ENCODE measurements at places on chromosomes 16 and 17.

- DNase-seq, result no peak
Measured at GRCh38 chr16:8080817-8081216, 509.5 kb downstream of the TMEM114 start.

DNA sequence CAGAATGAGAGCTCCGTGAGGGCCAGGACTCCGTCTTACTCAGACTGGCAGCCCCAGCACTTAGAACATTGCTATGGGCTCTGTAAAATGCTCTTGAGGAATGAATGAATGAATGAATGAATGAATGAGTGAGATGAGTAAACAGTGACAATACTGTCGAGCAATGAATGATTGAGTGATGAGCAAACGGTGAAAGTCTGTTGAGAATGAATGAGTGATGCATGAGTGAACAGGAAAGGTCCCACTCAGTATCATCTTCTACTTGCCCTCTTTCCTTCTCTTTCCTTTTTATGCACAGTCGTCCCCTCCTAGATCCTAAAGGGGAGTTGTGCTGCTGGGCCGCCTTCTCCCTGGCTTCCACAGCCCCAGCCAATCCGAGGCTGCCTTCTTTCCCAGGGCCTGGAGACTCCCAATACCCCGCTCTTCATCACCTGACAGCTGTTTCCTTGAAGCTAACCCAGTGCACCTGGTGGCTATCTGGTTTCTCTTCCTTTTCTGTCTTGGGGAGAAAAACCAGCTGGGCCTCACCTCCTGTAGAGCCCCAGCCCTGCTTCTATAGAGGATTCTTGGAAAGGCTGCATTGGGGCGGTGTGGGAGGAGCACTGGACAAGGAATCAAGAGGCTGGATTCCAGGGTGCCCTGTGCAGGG is 32.7 kb upstream of the CACNG1 start:
- no peak for DNase-seq

DNA sequence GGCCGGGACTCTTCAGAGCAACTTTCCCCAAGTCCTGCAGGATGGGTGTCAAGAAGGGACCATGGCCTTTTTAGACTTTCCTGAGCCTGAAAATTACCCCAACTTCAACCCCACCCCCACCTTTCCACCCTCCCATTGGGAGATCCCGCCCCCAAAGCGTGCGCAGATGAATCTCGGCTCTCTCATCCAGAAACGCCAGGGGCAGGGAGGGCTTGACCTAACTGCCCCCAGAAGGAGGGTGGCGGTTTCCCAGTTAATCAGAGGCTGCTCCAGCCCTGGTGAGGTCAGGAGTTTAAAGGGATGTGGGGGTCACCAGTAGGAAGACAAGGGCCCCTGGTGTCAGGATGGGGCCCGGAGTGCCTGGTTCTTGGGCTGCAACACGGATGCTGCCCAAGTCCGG is 480 bp downstream of the KIF19 start:
- no peak for DNase-seq

- DNase-seq, result no peak
Measured at GRCh38 chr16:88301886-88302285, 80.9 kb upstream of the ZNF469 start.

DNA sequence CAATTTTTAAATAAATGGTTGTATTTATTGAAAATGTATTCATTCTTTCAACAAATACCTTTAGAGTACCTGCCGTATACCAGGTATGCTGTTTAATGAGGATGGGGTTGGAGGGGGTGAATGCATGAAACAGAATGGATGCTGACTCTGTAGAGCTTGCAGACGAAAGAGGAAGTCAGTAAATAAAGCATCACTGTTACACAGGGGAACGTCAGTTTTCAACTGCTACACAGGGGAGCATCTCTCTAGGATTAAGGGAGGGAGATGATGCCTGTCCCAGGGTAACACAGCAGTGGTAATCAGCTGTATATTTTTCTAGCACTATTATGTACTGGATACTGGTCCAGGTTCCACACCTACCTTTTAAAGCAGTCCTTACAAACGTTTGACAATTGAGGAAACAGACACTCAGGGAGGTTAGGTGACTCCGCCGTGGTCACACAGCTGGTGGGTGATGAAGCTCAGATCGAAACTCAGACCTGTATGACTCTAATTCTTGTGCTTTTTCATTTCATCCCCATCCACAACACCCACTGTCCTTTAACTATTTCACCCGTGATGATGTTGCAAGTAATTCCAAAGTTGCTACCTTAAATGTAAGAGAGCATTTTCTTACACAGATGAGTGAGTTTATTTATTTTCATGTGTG is 452.1 kb upstream of the HSBP1 start:
- DNase-seq, result no peak

DNA sequence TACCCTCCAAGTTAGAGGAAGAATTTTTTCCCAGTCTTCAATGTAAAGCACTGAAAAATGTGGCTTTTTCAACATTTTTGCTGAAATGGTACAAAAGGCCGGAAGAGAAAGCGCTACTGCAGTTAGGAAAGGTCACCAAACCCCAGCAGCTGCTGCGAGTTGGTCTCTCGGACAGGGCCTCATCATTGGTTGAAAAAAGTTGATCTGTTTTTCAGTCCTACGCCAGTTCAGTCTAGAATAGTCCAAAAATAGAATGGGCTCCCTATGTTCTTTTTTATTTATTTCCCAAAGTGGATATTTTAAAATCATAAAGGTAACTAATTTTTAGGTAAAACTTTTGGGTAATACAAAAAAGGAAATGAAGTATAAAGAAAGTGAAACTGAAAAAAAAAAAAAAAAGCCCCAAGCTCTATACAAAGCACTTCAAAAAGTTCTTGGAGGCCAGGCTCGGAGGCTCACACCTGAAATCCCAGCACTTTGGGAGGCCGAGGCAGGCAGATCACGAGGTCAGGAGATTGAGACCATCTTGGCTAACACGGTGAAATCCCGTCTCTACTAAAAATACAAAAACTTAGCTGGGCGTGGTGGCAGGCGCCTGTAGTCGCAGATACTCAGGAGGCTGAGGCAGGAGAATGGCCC is 17.4 kb downstream of the ADAP2 start:
- DNase-seq, result no peak

- no peak for DNase-seq
Measured at GRCh38 chr17:79169366-79169765, 94.7 kb downstream of the ENGASE start.

GRCh38 chr17:81314398-81315081 is 19.4 kb upstream of the SLC38A10 start:
- DNase-seq, result no peak

- DNase-seq, result no peak
Measured at GRCh38 chr16:1137604-1138003, 15.3 kb upstream of the CACNA1H start.

DNA sequence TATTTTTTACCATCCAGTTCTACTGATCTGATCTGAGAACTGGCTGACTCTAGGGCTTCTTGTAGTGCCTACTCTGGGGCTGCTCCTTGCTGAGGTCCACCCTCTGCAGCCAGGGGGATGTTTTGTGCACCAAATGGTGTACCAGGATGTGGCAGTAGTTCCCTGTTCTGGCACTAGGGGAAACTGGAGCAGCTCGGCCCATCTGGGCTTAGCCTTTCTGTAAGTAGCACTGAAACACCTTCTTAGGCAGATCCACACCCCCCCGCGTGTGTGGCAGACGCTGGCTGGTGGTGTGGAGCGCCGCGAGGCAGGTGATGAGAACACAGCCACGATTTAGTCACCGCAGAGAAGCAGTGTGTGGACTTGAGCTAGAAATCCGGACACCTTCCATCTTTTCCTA is 17.0 kb downstream of the DUSP14 start:
- peak; percentile 38 for DNase-seq

- DNase-seq, result no peak
Measured at GRCh38 chr17:63918305-63918704, 334 bp downstream of the GH1 start.

- no peak for DNase-seq
Measured at GRCh38 chr16:87202346-87202745, 114.8 kb downstream of the C16orf95 start.

GRCh38 chr17:17892009-17892408 is 55.2 kb upstream of the SREBF1 start:
- no peak for DNase-seq

DNA sequence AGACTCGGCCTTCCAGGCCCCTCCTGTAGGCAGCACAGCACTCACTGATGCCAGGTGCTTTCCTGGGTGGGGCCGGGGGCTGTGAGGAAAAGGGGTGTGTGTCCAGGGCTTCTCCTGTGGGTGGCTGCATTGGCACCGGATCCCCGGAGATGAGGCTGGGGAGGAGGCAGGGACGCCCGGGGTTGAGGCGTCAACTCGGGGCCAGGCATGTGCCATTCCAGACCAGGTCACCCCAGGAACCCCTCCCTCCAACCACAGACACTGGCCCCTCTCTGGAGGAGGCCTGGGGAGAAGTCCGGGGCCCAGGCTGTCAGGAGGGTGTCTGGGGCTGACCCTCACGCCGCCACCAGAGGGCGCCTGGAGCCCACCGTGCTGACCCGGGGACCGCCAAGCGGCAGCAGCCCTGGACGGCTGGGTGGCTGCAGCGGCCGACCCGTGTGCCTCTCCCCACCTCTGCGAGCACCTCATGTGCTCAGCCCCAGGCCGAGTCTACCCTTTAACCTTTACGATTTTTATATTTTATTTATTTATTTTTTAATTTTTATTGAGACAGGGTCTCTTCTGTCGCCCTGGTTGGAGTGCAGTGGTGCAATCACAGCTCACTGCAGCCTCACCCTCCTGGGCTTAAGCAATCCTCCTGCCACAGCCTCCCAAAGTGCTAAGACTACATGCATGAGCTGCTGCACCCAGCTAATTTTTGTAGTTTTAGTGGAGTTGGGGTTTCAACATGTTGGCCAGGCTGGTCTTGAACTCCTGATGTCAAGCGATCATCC is 3.2 kb upstream of the METRN start:
- DNase-seq, result peak; percentile 91

GRCh38 chr16:27123795-27124409 is 57.2 kb downstream of the C16orf82 start:
- DNase-seq, result no peak

GRCh38 chr17:28657756-28658155 is 4.0 kb downstream of the SDF2 start:
- DNase-seq, result no peak

GRCh38 chr16:62853887-62854286 is 817.6 kb upstream of the CDH8 start:
- DNase-seq, result no peak

DNA sequence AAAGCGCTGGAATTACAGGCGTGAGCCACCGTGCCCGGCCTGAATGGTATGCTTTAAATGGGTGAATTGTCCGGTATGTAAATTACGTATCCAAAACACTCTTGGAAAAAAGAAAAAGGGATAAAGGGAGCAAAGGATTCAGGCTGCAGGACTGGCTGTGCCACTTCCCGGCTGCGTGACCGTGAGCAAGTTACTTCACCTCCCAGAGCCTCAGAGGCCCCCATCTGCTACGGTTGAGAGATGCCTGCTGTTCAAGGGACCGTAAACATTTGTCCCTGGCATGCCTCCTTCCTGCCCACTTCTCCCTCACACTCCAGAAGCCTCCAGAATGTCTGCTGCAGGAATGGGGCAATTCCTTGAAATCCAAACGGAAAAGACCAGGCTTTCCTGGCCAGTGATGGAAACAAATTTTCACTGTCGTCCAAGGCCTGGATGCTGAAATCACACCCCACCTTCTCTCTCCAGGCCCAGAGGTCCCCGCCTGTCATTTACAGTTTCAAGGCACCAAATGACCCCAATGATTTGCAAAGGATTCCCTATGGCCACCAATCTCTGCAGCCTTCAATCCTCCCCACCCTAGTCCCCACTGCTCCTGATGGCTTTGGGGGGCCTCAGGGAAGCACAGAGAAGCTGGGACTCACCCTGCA is 22.9 kb upstream of the LITAF start:
- no peak for DNase-seq

DNA sequence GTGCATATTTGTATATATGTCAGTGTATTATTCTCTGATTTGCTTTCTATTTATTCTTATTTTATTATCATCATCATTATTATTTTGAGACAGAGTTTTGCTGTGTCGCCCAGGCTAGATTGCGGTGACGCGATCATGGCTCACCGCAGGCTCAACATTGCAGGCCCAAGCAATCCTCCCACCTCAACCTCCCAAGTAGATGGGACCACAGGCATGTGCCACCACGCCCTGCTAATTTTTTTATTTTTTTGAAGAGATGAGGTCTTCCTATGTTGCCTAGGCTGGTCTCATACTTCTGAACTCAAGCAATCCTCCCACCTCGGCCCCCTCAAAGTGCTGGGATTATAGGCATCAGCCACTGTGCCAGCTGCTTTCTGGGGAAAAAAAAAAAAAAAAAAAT is 8.4 kb upstream of the ARHGAP17 start:
- DNase-seq, result no peak

DNA sequence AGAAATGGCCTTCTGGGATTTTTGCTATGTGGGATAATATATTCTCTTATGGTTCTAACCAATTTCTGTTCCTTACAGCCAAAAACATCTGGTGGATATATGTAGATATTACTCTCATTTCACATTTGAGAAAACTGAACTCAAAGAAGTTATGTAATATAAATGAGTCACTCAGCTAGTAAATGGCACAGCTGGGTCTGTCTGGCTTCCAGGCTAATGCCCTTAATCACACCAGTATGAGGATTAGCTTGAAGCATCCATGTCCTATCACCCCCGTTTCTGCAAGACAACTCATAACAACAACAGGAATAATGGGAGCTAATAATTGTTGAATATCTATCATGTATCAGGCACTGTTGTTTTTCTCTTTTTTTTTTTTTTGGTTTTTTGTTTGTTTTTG is 34.4 kb upstream of the USP7 start:
- DNase-seq, result no peak

DNA sequence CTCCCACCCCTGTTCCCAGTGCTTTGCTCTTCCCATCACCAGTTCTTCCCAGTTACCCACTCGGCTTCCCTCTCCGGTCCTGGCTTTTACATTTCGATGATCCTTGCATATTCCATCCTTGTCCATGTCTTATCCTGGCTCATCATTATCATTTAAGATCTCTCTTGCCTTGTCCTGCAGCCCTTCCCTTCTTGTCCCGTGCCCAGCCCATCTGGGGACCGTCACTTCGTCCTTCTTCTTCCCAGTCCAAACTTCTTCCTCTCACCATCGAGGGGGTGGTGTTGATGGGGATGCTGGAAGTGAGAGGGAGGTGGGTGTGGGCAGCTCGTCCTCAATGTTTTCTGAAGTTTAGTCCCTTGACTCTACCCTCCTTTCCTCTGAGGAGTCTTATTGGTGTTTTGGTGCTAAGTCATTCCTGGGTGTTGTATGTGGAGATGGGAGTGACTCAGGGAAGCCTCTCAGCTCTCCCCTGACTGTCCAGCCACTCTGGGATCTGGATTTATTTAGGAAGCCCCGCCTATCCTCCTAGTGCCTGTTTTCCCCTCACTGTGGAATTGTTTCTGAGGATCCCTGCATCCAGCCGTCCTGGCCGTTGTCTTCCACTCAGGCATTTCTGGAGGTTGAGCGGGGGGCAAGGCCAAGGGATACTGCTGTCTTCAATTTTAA is 975 bp downstream of the SNX29 start:
- no peak for DNase-seq

- peak; percentile 68 for DNase-seq
Measured at GRCh38 chr17:73595479-73595878, 48.8 kb downstream of the SDK2 start.

DNA sequence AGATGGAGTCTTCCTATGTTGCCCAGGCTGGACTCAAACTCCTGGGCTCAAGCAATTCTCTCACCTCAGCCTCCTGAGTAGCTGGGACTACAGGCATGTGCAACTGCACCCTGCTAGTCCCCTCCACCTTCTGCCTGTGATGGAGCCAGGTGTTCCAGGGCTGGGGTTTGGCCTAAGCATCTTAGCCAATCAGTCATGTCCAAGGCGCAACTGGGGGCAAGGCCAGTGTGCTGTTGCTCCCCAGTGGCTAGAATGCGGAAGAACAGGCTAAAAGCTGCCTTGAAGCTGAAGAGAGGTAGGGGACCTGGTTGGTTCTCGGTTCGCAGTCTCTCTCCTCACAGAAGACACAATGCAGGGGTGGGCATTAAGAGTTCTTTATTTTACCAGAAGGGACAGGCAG is 18.6 kb downstream of the FLOT2 start:
- peak; percentile 38 for DNase-seq
